T-helper 17 cell (primary cell): ENCODE measurements at places on chromosomes 7 and 10.

- DNase-seq: no peak
Measured at GRCh38 chr7:100565133-100565571, 8.5 kb downstream of the SAP25 start.

GRCh38 chr7:131829947-131830558 lies 273.6 kb upstream of the PODXL start:
- no peak for DNase-seq

DNA sequence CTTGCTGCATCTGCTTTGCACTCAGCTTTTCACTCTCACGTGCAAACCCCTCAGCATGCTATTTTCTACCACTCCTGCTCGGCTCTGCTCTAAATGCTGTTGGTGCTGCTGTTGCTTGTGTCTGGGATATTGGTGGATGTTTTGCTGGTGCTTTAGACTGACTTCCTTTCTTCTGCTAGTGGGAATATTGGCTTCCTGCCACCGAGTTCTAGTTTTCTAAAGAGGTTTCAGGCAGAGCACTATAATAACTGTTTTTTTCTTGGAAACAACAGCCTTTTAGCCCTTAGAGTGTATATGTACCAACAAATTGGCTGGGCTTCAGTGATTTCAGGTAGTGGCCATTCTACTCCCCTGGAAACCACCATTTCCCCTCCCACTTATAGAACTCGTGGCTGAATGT lies 27.8 kb downstream of the TMEM236 start:
- DNase-seq: no peak

GRCh38 chr7:30302656-30303311 lies 18.4 kb downstream of the ZNRF2 start:
- no peak for DNase-seq

GRCh38 chr7:5210751-5211338 lies 20.8 kb downstream of the WIPI2 start:
- no peak for DNase-seq

DNA sequence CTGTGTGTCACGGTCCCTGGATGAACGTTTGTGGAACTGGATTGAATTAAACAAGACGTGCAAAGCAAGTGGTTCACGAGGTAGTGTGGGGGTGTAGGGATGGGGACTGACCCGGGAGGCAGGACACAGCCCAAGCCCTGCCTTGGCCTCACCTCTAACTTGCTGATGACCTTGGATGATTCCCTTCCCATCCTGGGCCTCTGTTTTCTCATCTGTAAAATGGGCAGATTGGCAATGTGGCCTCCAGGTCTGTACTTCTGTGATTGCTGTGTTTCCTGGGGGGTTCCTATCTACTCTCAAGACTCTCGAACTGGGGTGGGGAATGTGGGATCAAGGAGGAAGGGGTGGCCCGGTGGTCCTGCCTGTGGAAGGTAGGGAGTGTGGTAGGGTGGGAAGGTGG lies 6.0 kb upstream of the PSMG3 start:
- no peak for DNase-seq
